Activated T-cell treated with anti-CD3 and anti-CD28 coated beads for 1 hour (primary cell): ENCODE measurements at places on chromosomes 4 and X.
A peak's percentile ranks its signal among the peaks of the same experiment; 100 is the strongest.

DNA sequence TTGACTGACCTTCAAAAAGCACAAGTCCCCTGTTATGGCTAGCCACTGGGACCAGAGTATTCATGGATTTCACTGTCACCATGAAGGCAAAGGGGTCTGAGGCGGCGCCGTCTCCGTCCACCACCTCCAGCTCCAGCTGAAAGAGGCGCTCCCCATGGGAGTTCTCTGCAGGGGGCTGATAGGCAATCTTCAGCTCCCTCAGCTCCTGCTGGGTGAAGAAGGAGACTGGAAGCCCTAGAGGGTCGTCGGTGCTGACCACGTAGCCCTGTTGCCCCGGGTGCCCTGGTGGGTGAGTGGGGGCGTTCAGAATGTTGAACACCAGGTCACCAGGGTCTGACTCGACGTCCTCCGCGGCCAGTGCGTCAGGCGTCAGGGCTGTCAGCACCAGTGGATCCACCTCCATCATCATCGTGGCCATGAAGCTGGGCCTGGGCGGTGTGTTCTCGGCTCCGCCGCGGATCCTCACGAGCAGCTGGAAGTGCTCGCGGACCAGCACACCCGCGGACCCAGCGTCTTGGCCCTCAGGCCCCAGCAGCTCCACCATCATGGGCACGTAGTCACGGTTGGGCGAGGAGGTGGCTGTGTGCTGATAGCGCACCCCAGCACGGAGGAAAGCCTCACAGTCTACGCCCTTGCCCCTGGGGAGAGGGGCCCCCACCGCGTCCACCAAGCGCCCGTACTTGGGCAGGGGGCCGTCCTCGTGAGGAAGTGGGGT lies 987 bp downstream of the FREM3 start:
- DNase-seq = no peak

DNA sequence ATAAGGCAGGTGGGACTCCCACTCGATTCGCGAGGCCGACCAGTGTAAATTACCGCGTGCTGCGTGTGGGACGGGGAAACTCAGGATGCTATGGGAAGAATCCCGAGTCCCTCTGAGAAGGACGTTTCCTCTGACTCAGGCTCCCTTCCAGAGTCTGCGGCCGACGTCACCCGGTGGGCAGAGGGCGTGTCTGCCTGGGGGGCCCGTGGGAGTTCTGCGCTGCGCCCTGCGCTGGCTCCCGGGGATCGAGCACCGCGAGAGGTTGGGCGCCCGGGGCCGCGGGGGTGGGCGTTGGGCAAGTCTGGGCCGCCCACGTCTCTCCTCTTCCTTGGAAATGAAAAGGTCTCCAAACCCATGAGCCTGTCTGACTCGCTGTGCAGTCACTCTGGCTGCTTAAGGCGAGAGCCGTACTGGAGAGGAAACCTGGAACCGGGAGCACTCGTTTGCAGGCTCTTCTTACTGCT lies 568 bp downstream of the NIPAL1 start:
- DNase-seq = no peak

DNA sequence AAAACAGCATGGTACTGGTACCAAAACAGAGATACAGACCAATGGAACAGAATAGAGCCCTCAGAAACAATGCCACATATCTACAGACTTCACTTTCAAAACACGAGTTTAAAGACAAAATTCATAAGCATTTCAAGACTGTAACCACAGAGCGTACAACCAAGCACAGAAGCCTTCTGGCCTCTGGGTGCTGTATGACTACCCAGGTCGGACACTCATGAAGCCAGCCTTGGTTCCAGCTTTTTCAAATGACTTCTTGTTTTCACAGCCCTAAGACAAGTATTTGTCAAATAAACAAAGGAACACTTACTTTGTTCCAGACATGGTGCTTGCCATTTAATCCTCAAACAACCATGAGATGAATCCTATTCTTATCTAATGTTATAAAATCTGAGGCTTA lies 536.1 kb upstream of the NR3C2 start:
- DNase-seq = no peak

DNA sequence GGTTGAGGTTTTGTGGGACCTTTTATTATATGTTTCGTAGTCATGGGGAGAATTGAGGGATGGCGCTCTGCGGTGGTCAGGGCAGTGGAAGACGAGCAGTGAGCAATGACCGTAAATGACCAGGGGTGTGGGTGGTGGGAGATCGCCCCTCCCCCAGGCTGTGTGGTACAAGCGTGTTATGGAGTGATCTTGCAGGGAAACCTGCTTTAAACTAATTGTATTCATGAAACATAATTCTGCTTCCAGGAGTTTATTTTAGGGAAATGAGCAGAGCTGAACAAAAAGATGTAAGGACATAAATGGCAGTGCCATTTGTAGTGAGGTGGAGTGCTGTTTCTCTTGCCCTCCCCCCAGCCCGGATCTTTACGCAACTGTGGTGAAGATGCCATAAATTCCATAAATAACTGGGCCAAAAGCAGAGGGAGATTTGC lies 20.2 kb downstream of the GYG2 start:
- DNase-seq = no peak

- DNase-seq = no peak
These were observed 2.9 kb upstream of the NWD2 start for GRCh38 chr4:37241647-37242046.

- DNase-seq = no peak
These were observed 333.8 kb downstream of the ANK2 start for GRCh38 chr4:113383111-113383785.

DNA sequence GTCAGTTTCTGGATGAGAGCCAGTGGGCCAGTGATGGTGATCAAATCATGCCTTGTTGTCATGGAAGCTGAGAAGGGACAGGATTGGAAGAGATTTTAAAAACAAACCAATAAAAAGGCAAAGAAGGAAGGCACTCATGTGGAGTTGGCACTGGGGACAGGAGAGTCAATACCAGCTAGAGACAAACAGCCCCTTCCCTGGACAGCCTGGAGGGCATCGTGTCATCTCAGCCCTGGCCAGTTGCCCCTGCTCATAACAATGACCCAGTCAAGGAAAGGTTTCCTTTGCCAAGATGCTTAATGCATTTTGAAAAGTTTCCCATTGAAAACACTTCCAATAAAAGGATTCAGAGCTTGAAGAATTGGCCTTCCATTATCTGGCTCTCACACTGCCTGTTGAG lies 55.5 kb downstream of the SCML1 start:
- DNase-seq = no peak

- no peak for DNase-seq
These were observed 21.7 kb downstream of the RAB40AL start for GRCh38 chrX:102958794-102959193.

DNA sequence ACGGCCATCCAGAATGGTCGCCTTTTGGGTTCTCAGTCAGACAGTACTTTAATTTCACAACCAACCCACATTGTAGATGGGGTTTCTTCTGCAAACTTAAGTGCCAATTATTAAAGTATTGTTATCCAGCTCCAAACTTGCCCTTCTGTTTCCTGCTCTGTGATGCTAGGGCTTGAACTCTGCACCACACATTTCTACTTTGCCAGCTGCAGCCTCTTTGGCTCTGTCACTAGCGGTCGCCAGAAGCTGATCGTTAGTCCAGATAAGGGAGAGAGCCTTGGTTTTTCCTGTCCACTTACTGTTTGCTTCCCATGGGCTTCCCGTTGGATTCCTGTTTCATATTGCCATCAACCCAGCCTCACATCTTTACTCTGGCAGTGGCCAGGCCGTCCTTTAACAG lies 196.6 kb downstream of the ASB9 start:
- DNase-seq = no peak

DNA sequence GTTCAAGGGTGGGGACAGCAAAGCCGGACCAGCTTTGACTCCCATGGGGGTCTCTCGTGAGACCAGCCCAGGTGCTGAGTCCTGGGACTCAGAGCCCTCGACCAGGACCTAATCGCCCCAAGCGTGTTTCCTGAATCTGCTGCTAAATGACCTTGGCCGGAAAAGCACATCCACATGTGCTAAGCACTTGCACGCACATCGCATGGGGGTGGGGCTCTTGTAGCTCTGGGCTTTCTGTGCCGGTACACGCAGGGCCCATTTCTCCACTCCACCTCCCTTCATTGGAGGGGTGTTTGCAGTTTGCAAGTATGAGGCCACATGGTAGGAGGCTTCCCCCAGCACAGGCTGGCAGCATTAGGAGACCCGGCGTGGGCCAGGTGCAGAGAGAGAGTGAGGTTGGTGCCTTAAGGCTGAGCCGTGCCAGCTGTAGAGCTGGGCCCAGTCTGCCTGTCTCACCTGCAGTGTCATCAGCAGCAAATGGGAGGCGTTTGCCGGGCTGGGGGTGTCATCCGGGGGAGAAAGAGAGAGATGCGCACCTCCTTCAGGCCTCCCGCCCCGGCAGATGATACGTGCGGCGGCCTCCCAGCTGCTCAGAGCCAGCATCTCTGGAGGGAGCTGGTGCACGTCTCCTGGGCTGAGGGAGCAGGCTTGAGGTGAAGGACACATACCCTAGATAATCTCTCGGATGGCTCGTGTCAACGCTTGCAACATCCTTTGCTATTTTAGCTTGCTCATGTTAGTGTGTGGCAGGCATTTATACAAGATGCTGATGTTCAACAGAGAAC lies 45.2 kb upstream of the CLCN4 start:
- peak; percentile 44 for DNase-seq

DNA sequence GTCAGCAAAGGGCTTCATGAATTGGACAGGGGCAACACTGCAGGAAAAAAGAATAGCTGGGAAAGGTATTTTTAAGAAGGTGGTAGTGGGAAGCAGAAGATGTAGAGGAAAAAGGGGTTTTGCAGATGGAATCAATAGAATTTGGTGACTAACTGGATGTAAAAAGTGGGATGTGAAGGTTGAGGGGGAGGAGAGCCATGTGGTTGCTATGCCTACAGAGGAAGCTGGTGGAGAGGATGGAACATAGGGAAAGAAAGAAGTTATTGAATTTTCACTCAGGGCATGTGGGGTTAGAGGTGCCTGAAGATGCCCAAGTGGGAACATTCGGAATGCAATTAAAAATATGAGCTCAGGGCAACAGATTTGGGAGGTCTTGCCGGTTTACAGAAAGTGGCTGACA lies 33.0 kb downstream of the REELD1 start:
- no peak for DNase-seq

GRCh38 chr4:109298279-109299010 lies 4.0 kb downstream of the COL25A1 start:
- DNase-seq = no peak

DNA sequence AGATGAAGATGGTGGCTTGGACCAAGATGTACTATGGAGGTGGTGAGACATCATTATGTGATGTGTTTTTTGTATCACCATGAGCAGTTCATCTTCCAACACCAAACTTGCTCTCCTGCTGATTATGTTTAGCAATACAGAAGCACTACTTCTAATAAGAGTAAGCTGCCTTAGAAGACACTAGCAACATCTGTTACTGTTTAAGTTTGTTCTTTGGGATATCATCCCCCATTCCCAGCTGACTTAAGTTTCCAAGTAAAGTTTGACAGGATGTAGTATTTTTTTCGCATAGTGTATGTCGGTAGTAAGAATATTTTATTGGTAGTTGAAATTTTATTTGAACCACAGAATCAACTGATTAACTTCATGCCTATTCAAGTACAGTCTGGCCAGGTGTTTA lies 123.5 kb upstream of the BMPR1B start:
- no peak for DNase-seq

DNA sequence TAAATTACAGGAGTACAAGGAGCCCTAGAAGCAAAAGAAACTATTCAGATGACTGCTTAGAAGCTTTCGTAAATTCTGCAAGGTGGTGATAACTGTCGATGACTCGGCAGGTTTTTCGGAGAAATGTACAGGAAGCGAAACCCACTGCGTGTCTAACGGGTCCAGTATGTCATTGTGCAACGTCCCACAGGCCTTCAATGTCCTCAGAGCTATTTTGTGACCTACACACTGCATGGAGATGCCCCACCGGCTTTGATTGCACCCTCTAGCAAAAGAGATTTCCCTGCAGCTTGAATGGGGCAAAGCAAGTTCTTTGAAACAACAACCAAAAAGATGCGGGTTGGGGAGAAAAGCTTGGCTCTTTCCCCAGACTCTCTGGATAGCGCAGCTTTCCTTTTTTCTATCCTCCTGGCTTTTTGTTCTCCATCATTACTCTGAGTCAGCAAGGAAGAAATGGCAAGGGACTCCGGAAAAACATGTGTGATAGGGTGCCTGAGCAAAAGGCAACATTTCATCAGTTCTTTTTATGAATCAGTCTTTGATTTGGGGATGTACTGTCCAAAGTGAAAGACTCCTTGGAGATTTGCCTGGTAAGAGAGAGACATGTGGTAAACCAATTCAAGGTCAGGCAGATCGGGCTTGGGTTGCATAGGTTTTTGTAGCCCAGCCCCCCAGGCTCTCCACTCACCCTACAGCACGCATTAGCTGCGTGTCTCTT lies 112.0 kb upstream of the TBL1X start:
- DNase-seq = no peak

DNA sequence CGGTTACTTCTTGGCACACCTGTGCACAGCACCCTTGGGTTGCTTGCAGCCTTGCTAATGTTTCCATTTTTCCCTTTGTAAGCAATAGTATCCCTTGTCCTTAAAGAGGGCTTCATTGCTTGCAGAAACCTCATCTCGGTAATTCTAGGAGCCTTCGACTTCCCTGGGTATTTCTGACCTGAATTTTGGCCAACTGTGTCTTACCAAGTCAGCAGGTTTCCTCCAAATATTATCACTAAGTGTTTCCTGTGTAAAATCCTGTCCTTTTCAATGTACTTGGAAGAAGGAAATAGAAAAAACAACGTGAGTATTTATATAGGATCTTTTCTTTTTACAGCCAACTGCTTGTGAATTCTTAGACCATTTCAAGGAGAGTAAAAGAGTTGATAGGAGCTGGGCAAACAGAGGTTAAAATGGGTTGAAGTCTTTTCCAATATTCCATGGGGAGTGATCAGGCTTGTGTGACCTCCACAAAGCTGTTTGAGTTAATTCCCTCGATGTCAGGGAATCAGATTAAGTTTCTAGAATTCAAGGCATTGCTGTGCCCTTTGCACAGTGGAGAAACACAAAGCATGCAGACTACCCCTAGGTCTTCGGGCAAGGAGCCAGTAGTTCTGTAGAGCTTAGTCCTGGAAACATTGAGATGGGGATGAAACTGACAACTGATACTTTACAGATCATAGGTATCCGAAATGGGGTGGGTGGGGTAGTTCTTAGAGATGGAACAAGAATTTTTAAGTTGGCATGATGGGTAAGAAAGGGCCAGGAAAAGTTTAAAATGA lies 209.9 kb downstream of the CPE start:
- no peak for DNase-seq

- no peak for DNase-seq
These were observed 28.5 kb upstream of the KLHL4 start for GRCh38 chrX:87489071-87489470.

DNA sequence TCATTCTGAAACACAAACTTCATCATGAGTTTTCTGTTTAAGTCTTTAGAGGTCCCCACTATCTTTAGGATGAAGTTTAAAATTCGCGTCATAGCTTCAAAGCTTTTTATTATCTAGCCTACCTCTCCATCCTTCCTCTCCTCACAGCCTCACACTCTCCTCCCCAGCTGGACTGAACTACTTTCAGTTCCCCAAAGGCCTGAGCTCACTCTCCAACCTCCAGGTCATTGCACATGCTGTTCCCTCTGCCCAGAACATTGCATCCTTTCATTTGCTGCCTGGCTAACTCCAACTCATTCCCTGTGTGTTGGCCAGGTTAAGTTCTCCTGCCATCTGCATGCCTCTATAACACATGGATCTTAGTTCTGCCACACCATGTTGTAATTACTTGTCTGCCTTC lies 2.9 kb upstream of the OTUD5 start:
- no peak for DNase-seq
